ENCODE measurements at places on chromosomes 3 and 15.

- DNase-seq: no peak
Observed at GRCh38 chr3:32292085-32292796, 53.8 kb downstream of the CMTM8 start.

- DNase-seq: no peak
Observed at GRCh38 chr15:31102374-31103342, 1.1 kb upstream of the TRPM1 start.

DNA sequence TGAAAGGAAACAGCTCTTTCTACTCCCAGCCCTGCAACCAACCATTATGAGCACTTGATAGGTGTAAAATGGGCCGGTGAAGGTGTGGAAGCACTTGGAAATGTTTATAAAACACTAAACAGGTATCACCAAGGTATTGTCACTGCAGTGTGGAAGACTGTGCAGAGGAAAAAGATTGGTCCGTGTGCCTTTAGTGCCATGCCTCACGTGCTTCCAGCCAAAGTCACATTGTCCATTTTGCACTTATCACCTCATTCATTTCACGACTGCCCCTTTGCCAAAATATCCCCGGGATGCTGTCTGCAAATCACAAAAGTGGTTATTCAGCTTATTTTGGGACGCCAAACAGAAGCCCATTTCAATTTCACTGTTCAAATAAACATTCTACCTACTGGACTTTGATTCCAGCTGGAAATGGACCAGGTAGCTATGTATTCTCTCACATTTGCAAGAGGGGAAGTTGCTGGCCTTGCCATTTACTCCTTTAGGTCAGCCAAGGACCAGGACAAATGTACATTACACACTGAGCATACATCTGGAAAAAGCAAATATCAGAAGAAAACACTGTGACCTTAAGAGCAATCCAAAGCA is 58.4 kb downstream of the ARRDC4 start:
- DNase-seq: no peak

GRCh38 chr15:37490707-37491106 is 390.4 kb upstream of the MEIS2 start:
- DNase-seq: no peak

- peak; percentile 87 for DNase-seq
Observed at GRCh38 chr3:105791919-105792786, 76.7 kb downstream of the CBLB start.

DNA sequence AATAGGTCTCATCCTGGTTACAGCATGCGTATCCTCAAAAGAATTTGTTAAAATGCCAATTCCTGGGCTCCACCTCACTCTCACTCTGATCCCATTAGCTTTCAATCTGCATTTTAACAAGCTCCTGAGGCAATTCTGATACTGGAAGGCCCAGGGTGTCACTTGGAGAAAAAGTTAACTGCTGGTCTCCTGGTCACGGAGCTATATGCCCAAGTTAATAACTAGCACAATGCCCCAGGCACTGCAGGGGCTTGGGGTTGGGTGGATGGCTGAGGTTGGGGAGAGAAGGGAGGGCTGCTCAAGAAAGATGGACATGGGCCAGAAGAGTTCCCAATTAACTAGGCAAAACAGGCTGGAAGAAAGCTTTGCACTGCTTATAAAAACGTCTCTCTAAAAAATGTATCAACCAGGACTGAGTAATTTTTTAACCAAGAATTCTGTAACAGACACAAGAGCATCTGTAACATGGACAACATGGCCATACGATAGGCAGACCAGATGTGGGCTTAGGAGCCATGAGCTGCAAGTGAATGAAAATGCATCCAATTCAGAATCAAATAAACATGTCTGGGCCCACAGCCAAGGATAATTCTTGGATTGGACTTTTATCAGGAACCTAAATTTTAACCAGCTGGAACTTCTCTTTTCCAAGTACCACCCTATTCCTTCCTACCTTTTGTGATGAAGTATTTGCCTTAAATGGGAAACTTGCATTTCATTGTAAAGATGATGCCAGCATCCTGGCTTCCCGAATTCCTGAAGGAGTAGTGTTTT is 4.2 kb downstream of the IL17RD start:
- no peak for DNase-seq

DNA sequence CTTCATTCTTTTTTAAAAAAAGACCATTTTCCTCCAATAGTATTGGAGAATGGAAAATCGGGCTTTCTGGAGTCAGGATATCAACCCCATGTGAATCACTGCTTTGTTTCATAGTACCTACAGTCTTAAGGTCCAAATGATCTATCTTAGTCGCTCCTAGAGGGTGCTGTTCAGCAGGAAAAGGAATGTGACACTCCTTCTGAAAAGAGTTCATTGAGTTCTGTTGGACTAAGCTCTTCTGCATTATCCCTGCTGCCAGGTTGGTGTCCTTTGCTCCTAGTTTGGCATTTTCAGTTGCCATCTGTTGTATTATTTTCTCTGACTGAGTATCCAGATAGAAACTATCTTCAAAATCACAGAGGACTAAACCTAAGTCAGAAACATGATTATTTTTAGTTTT is 57.2 kb downstream of the POLQ start:
- DNase-seq: peak; percentile 25

GRCh38 chr15:66747886-66748707 is 46.1 kb downstream of the SMAD6 start:
- DNase-seq: no peak

GRCh38 chr3:183766107-183766506 is 59.3 kb downstream of the MAP6D1 start:
- no peak for DNase-seq

GRCh38 chr15:65033659-65034269 is 4.3 kb upstream of the MTFMT start:
- DNase-seq: peak; percentile 27

GRCh38 chr3:135440233-135440632 is 525.3 kb upstream of the PPP2R3A start:
- no peak for DNase-seq

GRCh38 chr15:84625123-84625522 is 24.3 kb downstream of the ZSCAN2 start:
- no peak for DNase-seq

- peak; percentile 70 for DNase-seq
Observed at GRCh38 chr3:177177749-177178221, 19.5 kb downstream of the TBL1XR1 start.

DNA sequence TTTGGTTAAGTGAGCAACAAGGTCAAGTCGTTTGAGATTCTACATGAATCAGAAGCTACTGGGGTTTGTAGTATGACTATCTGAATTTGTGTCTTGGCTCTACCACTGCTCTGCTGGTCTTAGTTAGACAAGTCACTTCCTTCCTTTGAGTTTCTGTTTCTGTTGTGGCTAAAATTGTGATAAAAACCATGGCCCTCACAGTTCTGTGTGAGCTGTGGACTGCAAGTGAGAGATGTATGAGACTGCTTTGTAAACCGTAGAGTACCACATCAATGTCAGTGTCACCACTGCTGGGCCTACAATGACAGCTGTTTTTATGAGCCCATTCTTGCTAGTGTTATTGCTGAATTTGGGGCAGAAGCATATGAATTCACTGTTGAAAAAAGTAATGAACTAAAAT is 32.7 kb downstream of the RARB start:
- no peak for DNase-seq

DNA sequence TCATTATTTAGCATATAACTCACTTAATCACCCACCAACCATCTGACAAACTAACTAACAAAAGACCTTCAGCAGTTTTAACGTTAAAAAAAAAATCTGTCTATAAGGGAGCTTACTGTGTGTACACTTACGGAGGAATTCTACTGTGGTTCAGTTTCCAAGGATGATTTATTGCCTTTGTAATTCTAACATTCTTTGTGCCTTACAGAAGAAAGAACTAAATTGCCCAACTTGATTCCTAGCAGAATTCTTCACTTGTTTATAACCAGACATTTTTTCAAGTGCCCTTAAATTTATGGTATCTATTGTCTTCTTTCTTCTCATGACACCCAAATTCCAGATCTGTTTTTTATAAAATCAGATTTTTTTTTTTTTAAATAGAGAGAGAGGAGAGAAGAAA is 119.7 kb upstream of the IGSF10 start:
- peak; percentile 23 for DNase-seq

GRCh38 chr3:184846496-184846895 is 34.5 kb downstream of the VPS8 start:
- no peak for DNase-seq

DNA sequence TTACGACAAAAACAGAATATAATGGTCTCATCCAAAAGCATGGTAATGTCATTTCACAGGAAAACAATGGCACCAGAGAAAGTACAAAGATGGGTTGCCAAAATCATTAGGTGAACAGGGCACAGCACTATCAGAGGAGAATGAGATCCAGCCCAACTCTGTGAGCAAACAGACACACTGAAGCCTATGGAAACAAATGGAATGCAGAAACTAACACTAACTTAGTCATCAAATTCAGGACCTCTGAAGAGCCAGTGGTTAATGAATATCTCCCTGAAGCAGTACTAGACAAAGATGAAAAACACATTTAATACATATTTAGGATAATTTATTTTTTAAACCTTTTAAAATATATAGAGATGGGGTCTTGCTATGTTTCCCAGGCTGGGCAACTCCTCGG is 14.6 kb upstream of the RPS17 start:
- no peak for DNase-seq

DNA sequence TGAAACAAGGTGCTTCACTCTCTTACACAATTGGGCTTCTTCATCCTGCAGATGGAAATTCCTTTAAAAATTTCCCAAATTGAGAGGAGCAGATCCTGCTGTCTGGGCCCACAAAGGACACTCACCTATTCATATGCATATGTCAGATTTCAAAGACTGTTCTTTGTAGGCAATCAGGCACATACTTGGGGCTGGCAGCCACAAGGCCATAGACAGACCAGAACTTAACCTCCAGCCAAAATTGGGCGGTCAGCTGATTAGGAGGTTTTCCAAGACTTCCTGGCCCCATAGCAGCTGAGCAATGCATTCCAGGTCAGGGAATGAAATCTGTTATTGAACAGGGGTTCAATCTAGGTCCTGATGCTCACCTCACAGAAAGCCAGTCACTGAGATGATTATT is 15.0 kb upstream of the HPS3 start:
- no peak for DNase-seq

DNA sequence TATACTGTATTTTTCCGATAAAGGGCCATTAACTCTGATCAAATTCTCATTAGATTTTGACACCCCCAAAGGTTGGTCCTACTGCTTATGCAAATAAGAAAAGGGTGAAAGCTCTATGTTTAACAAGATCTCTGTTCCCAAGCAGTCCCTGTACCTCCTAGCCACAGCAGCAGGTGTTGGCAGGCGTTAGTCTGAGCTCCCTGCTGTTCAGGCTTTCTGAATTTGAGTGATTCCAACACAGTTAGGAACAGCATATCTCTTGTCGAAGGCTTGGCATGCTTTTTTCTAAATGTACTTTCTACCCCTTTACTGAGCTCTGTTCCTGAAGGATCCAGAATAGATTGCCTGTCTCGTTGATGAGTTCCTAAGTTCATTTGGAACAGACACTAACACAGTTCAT is 42.3 kb downstream of the MITF start:
- no peak for DNase-seq

DNA sequence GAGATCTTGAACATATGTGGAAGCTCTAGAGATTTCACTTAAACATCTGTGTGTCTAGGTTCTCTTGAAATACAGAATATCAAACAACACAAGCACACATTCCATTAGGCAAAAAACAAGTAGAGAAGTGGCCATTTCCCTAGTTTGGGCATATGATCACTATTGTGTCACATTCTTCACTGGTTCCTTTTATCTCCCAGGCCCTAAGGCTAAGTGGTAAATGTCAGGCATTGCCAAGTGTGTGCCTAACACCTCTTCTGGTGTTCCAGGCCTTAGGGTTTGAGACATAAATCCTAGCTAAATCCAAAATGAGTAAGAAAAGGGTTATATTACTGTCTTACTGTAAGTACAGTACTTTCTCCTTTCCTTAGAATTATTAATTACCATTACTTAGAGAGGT is 880.1 kb downstream of the PDCD6IP start:
- no peak for DNase-seq

GRCh38 chr3:105317841-105318240 is 48.9 kb upstream of the ALCAM start:
- DNase-seq: no peak

GRCh38 chr15:87826119-87826747 is 430.3 kb downstream of the NTRK3 start:
- DNase-seq: no peak

DNA sequence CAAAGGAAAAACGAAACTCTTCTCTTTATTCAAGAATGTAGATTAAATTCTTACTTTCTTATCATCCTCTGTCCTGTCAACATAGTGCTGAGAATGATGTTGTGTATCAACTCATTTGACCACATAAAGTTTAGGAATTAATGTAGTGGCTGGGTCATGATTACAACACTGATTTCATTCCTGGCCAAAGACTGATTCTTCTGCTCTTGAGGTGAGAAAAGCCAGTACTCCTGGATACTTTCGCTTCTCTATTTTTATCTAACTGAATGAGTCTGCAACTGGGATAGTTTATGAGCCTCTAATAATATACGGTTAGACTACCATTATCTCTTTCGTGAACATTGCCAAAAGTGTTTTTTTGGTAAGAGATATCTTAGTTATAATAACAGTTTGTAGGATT is 173.0 kb downstream of the LPP start:
- DNase-seq: no peak

DNA sequence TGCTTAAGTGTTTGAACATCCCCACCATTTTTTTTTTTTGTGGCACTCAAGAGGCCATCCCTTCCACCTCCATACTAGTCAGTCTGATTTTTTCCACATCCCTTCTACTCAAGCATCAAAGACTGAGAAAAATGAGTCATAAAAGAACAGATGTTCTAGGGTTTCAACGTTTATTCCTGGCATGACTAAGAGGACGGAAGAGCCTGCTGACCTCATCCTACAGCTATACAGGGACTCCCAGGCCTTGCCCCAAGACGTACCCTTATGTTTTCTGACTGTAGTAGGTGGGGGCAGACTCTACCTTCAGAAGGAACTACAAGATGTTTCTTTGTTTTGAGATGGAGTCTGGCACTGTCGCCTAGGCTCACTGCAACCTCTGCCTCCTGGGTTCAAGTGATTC is 3.3 kb upstream of the ITPKA start:
- peak; percentile 95 for DNase-seq

DNA sequence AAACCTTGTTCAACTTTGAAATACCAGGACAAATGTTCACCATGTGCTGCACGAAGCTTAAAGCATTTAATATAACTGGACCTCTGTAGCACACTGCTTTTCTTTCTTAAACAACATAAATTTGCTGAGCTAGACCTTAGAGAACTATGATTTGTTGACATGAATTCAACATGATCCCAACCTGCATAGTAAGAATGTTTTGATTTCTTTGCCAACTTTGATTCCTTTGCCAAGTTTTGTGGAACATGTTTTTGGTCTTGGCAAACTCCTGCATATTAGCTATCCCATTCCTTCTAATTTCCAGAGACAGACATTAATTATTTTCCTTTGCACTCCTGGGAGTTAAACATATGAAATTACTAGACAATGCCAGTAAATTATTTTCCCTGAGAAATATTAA is 197.2 kb upstream of the RBMS3 start:
- DNase-seq: no peak
